ENCODE measurements at places on chromosomes 12 and 14.

- DNase-seq, result no peak
Measured at GRCh38 chr12:130121226-130122000, 40.9 kb upstream of the FZD10 start.

DNA sequence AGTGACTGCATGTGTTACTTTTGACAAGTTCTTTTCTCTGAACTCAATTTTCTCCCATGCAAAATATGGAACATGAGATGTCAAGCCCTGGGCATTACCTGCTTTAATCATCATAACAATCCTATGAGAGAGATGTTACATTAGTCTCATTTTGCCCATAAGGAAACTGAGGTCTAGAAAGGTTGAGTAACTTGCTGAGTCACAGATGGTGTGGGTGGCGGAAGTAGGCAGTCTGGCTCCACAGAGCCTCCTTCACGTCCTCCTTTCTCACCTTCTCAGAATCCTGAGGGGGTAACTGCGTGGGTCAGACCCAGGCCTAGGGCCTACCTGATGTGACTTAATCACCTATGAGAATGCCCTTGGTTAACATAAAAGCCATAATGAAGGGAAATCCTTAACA, 50.7 kb downstream of the TMTC1 start:
- DNase-seq, result no peak

GRCh38 chr12:121043067-121043466, 4.0 kb upstream of the OASL start:
- DNase-seq, result no peak

GRCh38 chr14:53875324-53875897, 81.2 kb downstream of the BMP4 start:
- DNase-seq, result no peak

DNA sequence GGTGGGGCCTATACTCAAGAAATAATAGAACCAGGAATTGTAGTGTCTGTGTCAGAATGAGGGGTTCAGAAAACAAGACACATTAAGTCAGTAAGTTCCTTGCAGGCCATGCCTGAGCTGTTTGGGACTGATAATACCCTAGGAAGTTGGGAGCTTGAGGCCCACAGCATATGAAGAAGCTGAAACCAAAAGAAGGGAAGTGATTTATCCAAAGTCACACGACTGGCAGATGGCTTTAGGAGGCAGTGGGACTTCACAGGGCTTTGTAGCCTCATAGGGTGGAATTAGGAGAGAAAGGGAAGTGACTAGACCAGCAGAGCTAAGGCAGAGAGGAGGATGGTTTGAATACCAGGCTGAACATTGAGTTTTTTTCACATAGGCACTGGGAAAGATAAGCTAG, 56.6 kb upstream of the SRSF5 start:
- DNase-seq, result no peak

DNA sequence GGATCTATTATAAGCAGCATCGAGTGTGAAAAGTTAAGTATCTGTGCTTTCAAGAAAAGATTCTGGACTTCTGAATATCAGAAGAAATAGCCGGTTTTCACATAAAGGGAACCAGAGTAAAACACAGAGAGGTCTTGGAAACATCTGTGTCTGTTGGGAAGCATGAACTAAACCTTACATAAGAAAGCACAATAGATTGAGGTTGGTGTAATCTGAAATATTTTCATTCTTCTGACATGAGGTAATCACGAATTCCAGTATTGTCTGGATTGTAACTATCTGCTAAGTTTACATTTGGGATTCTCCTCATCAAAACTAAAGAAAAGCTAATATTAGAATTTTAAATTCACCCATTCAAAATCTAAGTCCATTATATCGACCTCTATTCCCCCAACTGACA, 161.3 kb downstream of the CPNE8 start:
- no peak for DNase-seq

DNA sequence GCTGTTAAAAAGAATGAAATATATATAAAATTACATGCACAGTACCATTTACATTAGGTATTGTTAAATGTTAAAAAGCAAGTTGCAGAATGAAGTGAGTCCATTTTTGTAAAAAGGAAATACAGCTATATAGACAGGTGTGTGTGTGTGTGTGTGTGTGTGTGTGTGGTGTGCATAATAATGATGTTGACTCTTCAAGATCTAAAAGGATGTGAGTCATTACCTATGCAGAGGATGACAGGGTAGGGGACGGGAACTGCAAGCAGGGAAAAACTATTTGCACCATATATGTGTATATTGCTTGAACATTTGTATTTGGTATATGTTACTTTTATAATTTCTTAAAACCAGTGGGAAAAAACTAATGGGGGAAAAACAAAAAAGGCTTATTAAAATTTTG, 3.1 kb downstream of the C14orf39 start:
- no peak for DNase-seq

DNA sequence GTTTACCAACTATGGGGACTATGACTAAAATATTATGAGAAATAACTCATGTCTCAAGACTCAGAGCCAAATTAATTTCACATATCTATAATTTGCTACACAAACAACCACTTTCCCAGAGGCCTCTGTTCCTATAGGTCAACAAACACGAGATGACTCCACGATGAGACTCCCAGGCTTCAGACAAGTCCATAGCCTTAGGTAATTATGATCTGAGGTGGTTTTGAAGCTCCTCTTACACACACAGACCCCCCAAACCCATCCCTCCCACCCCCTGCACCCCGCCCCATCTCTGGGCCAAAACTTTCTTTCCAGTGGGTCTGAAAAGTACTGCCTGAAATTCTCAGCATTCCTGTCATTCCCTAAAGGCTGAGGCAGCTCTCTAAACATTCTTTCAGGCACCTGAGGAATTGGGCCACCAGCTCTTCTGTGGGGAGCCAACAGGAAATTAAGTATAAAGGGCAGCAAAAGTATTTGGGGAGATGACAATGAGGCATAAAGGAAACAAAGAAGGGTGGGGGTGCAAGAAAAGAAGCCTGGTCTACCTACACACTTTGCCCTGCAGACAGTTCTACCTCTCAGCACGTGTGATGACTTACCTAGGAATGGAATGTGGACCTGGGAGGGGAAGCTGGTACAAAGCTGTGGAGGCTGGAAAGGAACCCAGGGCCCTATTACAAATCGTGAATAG, 143.6 kb downstream of the PAWR start:
- no peak for DNase-seq

DNA sequence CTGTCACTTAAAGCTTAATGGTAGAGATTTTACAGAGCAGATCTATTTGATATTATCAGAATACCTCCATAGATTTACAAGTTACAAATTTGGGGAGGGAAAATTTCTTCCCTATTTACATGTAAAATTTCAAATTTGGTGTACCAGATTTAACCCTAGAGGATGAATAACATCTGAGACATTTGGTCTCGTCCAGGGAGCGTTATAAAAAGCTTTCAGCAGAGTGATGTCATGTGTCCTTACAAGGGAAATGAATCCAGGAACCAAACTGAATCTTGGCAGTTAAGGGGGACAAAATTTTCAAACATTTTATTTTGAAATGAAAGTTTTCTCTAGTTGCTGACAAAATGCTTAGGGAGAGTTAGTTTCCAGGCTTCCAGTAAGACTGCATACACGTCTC, 4.5 kb upstream of the CDK17 start:
- no peak for DNase-seq
